IPS DF 19.7 (cell line): ENCODE measurements at places on chromosomes 12 and 14.

DNA sequence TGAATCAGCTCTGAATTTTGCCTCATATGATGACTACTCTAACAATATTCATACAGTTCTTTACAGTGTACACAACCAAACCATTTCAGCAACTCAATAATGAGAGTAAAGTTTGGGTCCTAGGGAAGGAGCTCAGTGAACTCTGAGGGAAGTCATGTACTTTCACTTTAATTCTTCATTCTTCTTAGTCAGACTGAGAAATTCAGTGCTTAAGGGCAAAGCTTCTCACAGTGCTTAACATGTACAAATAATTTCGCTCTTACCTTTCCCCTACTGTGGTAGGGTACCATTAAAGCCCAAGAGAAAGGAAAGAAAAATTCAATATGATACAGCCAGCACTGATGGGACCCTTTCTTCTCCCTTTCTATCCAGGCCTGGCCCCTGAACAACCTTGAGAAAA, 435.0 kb downstream of the NELL2 start:
- DNase-seq = no peak

GRCh38 chr14:68652433-68652690, 140.5 kb downstream of the ZFP36L1 start:
- no peak for DNase-seq

DNA sequence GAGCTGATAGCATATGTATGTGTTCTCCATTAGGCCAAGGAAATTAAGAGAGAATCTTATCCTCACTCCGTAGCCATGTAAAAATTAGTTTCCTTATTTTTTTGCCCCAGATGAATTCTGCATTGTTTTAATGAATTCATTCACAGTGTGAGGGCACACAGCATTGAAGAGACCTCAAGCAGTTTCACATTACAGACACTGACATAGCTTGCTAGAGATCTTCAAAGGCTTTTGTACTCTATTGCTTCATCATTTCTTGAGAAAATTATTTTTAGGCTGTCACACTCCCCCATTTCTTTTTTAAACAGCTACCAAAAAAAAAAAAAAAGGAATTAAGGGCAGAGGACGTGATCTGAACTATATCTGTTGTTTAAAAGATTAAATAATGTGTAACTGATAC, 251.1 kb downstream of the BCAT1 start:
- DNase-seq = no peak

- DNase-seq = no peak
Observed at GRCh38 chr12:71475280-71475679, 35.7 kb downstream of the LGR5 start.

DNA sequence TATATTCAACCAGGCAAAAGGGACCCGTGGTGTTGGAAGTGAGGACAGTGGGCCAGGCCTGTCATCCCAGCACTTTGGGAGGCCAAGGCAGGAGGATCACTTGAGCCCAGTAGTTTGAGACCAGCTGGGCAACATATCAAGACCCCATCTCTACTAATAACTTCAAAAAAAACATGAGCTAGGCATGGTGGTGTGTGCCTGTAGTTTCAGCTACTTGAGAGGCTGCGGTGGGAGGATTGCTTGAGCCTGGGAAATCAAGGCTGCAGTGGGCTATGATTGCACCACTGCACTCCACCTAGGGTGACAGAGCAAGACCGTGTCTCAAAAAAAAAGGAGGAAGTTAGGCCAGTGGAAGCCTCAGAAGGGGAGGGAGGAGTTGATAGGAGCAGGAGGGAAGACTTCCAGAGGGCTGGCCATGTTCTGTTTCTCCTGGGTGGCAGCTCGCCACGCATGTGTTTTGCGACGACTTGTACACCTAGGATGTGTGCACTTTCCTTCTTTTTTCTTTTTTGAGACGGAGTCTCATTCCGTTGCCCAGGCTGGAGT, 10.1 kb downstream of the SLC25A29 start:
- no peak for DNase-seq

GRCh38 chr12:24709216-24709615, 239.7 kb downstream of the BCAT1 start:
- no peak for DNase-seq

- DNase-seq = no peak
Observed at GRCh38 chr14:81669308-81669707, 135.7 kb upstream of the SEL1L start.

DNA sequence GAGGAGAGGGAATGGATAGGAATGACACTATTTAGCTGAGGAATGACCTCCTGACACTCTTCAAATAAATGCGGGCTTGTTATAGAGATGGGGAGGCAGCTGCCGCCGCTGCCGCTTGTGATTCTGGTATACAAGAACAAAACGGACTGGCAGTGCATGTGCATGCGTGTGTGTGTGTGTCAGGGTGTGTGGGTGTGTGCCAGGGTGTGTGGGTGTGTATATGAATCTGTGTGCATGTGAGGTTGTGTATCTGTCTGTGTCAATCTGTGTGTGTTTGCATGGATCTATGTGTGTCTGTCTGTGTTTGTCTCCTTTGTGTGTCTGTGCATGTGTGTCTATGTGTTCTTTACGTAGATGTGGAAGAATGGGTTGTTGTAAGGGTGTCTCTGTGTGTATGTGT, 26.0 kb upstream of the LHX5 start:
- DNase-seq = no peak

DNA sequence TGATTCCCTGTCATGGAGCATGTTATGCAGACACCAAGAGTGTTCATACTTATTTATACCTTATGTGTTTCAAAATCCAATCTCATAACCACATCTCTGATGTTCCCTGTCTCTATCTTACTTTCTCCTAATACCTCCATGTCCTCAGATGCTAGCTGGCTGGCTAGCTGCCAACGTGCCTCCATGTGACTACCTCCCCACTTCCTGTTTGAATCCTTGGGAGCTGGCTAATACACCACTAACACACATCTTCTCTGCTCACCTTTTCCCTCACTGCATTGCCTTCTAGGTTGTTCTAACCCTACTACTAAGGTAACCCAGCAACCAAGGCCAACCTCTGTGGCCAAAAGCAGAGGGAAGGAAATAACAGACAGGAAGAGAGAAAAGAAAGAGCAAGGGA, 27.3 kb downstream of the TTC5 start:
- DNase-seq = no peak

GRCh38 chr12:19908830-19909229, 459.5 kb upstream of the PDE3A start:
- no peak for DNase-seq

- no peak for DNase-seq
Observed at GRCh38 chr14:20343862-20344220, 406 bp downstream of the PARP2 start.

DNA sequence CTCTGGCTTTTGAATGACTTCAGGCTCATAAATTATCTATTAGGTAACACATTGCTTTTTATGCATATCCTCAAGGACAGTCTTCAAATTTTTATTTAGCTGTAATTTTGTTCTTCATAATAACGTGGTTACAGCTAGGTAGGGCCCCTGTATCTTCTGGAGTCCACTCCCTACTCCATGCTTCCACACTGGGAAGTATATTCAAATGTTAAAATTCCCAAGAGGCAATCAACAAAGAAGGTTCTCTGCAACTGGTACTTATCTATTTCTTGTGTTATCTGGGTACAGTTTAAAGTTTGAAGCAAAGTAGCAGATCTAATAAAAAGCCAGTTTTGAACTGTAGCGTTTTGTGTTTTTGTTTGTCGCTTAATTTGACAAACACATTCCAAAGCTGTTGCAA, 20.1 kb upstream of the BAZ1A start:
- no peak for DNase-seq

DNA sequence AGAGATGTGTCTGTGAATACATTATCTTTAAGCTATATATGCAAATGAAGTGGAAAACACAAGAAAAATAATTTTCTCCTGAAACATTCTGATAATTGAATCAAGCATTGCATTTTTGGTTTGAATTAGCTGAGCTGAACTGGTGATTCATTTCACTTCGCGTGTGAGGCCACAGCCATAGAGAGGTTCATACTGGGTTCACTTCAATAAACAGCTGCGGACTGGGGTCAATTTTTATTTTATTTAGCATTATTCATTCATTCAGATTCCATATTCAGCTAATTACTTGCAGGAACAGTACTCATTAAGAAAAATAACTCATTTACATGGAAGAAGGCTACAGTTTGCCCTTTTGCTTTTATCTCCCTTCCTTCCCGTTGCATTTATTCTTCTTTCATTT, 195.2 kb upstream of the LRIG3 start:
- DNase-seq = no peak

GRCh38 chr14:78005325-78005724, 164.8 kb upstream of the NRXN3 start:
- DNase-seq = no peak

- DNase-seq = no peak
Observed at GRCh38 chr14:20460458-20461224, 593 bp downstream of the PIP4P1 start.

DNA sequence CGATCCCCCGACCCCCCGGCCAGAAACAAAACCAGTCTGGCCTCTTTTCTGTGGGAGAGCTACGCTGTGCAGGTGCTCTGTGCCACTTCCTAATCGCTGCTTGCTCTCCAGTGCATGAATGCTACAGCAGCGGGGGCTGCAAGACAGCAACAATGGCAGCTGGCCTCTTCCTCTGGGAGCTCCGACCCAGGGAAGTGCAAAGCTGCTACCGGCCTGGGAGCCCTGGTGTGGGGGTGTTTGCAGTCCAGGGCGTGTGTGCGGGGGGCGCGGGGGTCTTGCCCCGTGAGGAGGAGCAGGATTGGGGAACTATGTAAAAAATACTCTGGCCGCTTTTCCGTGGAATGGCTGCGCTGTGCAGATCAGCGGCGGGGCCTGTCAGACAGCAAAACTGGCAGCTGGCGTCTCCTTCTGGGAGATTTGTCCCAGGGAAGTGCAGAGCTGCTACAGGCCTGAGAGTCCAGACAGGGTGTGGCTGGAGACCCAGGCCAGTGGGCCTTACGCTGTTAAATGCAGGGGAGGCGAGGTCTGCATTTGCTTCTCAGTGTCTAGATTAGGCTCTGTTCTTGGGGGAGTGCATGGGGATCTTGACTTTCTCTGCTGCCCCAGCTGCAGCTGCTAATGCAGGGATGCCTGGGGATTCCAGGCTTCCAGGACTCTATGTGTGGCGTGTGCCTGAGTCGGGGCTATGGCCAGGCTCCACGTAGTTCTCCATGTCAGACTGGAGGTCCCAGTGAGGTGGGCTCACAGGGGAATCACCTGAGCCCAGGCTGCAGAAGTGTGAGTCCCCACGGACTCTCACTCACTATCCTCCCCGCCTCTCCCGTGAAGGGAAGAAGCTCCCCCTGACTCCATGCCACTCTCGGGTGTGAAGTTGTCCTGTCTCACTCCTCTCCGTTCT, 344.5 kb downstream of the AEBP2 start:
- DNase-seq = no peak

- DNase-seq = no peak
Observed at GRCh38 chr14:90272523-90272922, 16.2 kb downstream of the PSMC1 start.

DNA sequence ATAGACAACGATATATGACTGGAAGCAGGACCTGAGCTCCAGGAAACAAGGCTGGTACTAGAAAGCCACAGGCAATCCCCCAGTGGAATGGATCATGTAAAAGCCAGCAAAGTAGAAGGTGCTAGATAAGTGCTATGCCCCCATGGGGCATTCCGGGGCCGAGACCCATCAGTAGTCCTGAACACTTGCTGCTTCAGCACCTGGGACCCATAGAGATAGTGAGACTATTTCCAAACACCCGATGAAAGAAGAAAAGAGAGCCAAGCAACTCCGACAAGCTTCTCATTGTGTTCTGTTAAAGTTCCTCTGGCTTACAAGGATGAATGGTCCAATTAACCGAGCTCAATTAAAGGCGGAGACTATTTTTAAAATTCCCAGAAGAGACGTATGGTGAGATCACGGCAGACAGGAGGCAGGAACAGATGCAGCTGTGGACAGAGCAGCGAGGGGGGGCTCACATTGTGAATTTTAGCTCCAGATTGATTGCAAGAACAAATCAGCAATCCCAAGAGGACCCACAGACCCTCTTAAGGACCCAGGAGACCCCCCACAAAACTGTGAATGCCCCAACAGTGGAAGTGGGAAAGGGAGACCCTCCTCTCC, 142.5 kb upstream of the OVCH1 start:
- DNase-seq = no peak

- no peak for DNase-seq
Observed at GRCh38 chr12:28308891-28309290, 118.6 kb downstream of the CCDC91 start.
